Activated naive CD4-positive, alpha-beta T cell treated with anti-CD3 and anti-CD28 coated beads, Interleukin-2, amount 50 U/mL, for 16 hours (primary cell): ENCODE measurements at places on chromosomes 13 and 19.

- no peak for DNase-seq
Observed at GRCh38 chr13:44617648-44618047, 41.5 kb upstream of the TSC22D1 start.

DNA sequence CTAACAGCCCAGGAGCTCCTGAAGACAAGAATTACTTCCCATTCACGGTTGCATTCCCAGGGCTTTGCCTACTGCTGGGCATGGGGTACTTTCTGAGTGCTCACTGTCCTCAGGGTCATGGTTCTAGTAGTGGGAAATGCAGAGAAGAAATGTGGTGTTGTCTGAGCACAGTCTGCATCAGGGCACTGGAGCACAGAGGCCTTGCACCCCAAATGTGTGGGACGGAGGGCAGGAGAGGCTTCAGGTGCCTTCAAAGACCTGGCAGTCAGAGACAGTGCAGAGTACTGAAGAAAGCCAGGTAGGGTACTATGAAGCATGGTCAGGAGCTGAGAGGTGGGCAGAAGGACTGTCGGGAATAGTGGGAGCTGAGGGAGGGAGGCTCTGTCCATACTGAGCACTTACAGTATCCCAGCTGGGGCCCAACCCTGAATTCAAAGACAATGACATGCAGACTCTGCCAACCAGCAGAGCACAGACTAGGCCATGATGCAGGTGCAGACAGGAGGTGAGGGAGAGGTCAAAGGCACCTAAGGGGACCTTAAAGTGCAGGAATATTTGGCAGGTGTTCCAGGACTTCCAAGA, 144.4 kb downstream of the USP12 start:
- DNase-seq: no peak

DNA sequence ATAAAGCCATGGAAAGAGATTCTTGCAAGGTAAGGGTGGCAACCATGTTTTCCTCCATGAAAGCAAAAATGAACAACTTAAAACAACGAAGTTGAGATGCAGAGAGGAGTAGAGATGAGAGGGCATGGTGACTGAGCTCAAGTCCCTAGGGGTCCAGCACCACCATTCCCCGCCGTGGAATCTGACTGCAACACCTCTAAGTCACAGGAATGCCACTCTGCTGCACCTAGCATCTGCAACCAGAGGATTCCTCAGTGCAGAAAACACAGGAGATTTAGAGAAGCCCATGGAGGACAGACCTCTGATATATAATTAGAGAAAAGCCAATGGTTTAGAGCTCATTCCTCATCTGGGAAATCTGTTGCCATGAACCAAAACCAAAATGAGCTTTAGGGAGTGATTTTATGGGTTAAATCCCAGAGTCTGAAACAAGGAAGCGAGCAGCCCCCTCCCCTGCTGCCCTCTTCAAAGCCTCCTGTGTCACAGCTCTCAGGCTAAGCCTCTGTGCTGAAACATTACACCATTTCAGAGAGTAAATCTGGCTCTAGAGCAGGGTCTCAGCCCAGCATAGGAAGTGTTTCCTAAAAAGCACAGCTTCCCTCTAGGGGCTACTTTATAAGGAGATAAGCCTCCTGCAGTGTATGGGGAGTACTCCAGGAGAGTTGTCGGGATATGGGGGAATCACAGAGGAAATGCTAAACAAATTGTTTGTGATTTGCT, 1043.6 kb downstream of the UQCRFS1 start:
- DNase-seq: no peak

GRCh38 chr19:33988601-33989000, 183.7 kb upstream of the LSM14A start:
- DNase-seq: no peak

- DNase-seq: no peak
Observed at GRCh38 chr13:20826301-20826700, 52.5 kb upstream of the EEF1AKMT1 start.

DNA sequence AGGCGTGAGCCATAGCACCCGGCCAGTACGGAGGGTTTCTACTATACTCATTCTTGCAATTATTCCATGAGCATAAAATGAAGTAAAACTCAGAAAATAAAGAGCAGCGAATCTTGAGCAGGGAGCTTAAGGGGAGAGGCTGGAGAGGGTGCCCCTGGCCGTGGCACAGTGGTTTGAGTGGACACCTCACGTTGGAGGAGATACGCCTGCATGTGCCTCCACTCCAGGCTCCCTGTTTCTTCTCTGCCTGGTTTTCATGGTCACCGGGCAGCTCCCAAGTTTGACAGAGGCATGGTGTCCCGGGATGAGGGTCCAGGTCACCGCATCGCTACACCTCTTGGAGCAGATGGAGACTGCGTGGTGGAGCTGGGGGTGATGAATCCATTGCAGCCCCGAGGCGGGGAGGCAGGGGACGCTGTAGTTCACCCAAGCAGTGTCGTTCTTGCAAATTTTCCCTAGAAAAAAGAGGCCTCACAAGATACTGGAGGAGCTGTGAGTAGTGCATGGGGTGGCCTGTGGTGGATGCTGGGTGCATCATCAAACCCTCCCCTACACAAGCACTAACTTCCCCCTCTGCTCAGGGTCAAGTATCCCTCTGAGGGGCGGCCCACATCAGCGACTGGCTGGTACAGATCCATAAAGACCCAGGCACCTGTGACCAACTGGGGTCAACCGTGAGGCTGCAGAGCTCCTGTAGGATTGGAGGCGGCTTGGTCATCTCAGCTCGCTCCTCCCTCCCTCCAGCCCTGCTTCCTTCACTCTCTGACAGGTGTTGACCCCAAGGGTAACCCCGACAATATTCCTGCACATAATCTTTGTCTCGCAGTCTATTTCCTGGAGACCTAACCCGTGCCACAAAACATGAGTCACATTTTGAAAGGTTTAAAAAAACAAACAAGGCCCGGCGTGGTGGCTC, 3.6 kb upstream of the MIER2 start:
- DNase-seq: no peak

DNA sequence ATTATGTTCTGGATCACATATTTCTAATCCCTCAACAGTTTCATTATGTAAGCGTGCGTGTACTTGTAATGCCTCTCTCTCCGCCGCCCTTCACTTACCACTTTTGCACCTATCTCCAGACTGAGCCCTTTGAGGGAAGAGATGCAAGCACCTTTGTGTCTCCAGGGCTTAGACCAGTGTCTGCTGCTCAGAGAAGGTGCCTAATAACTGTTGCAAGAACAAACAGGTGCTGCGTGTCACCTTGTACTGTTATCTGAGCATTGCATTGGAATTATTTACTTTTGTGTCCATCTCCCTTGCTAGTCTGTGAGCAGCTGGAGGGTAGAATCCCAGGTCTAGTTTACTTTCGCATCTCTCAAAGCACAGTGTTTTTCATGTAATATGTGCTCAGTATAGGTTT, 156.2 kb downstream of the FLT1 start:
- no peak for DNase-seq

DNA sequence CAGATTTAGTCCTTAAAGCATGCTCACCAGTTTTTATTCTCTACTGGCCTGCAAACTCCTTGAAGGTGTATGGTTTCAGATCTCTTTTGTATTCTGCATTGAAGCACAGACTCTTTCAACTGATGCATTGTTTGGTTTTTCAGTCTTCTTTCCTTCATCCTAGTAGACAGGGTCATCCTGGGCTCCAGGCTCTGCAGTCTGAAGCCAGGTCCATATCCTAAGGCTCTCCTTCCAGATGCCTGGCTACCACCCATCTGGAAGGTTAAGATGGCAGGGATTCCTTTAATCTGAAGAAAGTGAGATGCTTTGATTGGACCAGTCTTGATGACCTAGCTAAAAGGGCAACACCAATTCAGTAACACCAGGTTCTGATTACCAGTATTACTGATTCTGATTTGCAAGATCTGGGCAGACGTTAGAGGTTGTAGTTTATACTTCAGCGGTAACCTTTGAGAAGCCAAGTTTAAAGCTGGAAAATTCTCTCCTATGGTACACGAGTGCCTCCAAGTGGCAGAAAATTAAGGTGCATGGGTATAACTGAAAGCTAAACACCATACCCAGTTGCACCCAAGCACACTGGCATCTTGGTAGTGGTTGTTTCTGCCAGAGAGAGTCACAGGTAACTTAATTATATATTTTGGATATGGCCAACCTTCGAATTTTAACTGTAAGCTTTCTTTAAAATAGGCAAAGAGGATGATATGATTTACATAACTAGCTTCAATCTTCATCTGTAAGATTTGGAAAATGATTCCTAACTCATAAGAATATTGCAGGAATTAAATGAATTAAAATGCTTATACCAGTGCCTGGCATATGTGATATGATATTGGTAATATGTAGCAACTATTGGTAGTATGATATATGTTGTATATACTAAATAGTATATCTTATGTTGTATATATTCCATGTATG, 1651.9 kb upstream of the MIR17HG start:
- no peak for DNase-seq

- DNase-seq: no peak
Observed at GRCh38 chr19:32202244-32202643, 143.2 kb upstream of the ZNF507 start.

DNA sequence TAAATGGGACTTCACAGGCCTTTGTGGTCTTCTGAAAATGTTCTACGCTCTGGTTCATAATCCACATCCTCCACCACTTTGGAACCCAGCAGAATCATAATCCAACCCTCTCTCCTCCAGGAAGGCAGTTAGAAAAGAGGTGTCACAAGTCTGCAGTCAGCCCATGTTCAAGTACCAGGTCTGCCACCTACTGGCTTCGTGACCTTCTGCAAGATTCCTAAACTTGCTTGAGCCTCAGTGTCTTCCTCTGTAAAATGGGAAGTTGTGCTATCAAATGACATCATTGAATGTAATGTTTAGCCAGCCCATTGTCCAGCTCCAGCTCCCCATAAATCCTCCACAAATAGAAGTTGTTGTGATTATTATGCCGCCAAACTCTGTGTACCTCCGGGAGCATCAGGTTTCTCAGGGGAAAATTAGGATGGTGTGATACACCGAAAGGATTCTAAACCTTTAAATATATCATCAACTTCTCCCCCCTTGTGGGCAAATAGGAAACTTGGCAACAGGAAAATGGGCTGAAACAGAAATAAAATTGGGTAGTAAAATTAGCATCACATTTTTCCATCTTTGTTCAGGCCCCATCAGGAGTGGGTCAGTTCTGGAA, 109.7 kb downstream of the NUFIP1 start:
- no peak for DNase-seq

GRCh38 chr19:38316477-38317067, 825 bp upstream of the YIF1B start:
- DNase-seq: no peak

DNA sequence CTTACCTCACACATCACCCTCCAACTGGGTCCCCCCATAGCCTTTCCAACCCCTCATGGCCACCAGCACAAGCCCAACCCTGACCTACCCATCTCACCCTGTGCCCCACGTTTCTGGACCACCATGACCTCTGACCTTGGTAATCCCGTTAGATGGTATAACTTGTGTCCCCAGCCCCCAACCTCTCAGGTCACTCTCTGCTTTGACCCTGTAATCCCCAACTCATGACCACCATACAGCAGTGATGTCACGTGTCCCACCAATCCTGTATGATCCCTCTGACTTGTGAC, 8.5 kb downstream of the KLC3 start:
- no peak for DNase-seq

DNA sequence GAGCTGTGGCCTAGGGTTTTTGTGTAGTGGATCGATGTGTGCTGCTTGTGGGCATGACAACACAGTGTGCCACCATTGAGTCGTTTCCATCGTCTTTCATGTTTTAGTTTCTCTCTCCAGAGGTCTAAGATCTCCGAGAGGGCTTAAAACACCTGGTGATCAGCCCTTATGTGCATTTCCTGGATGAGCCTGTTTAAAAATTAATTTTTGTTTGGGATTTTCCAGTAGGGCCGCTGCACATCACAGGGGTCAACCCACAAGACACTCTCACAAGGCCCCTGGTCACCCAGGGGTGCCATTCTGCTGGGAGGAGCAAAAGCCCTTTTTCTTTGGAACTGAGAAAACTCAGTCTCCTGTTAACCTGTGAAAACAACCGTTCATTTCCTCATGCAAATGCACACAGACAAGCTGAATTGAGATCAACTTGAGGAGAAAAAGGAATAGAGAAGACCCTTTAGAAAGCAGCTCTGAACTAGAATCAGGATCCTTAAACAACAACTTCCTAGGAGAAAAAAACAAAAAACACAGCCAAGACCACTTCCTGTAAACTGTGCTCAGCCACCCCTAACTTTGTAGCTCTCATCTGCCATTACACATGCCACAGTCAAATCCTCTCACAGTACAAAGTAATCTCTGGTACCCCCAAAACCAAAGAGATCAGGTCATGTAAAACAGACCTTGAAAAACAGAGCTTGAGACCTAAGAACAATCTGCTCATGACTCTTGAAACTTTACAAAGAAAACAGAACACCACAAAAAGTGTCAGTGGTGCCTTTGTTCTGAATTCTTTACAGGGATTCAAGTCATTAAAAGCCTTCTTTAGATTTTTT, 8.3 kb upstream of the MTRF1 start:
- no peak for DNase-seq

- no peak for DNase-seq
Observed at GRCh38 chr13:21033856-21034602, 27.4 kb downstream of the LATS2 start.

GRCh38 chr19:55406826-55407549, 600 bp downstream of the UBE2S start:
- DNase-seq: peak; percentile 40

DNA sequence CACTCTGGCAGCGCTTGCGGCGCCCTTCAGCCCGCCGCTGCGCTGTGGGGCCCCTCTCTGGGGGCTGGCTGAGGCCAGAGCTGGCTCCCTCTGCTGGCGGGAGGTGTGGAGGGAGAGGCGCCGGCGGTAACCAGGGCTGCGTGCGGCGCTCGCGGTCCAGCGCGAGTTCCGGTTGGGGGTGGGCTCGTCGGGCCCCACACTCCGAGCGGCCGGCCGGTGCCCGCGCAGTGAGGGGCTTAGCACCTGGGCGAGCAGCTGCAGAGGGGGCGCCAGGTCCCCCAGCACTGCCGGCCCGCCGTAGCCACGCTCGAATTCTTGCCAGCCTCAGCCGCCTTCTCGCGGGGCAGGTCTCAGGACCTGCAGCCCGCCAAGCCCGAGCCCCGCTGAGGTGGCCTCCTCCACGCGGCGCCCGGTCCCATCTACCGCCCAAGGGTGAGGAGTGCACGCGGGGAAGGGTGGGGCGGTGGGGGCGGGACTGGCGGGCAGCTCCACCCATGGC, 879.0 kb upstream of the SLITRK5 start:
- DNase-seq: no peak

- no peak for DNase-seq
Observed at GRCh38 chr13:109214393-109214792, 572.0 kb downstream of the IRS2 start.

DNA sequence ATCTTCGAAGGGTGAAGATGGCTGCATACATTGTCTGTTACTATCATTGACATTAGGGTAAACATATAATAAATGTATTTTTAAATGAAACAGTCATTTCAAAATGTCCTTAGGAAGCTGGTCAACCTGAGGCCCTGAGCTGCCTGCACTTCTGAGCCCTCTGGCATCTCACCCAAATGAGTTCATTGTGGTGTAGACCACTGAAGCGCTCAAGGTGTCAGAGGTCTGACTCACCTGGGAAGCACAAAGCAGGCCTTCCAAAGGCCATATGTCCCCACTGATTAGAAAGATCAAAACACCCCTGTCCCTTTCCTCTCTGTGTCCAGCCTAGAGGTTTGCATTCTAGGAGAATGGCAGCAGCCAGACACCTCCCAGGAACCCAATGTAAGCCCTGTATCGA, 59.6 kb downstream of the COL4A2 start:
- no peak for DNase-seq

GRCh38 chr13:39415008-39415802, 187.8 kb downstream of the LHFPL6 start:
- DNase-seq: no peak
